ENCODE measurements at places on chromosomes 1 and 21.

- no peak for DNase-seq
Observed at GRCh38 chr21:23809573-23809972, 1797.7 kb downstream of the MRPL39 start.

DNA sequence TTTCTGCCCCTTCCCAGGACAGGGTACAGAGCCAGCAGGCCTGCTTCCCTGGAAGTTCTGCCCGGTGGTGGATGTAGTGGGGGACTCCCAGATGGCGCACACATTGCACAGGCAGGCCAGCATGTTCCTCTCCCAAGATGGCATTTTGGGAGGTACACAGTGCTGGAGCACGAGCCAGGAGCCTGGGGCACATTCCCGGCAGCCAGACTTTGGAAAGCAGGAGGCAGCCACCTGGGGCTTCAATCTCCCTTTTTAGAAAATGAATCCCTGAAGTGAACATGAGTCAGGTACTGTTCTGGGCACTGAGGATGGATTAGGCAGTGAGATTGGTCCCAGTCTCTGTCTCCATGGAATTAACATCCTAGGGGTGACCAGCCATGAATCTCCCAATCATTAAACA lies 56.9 kb downstream of the RUNX1 start:
- no peak for DNase-seq

GRCh38 chr1:98188774-98189173 lies 267.9 kb upstream of the DPYD start:
- DNase-seq = no peak

- no peak for DNase-seq
Observed at GRCh38 chr1:102163799-102164198, 167.1 kb upstream of the OLFM3 start.

- no peak for DNase-seq
Observed at GRCh38 chr1:152039461-152039860, 2.7 kb upstream of the S100A11 start.

- DNase-seq = peak; percentile 92
Observed at GRCh38 chr1:231626535-231626950, at the start of gene DISC1. TSS of gene DISC1 (plus strand) at chr1:231626790. CDS start at chr1:231626868, 78 bp downstream.

DNA sequence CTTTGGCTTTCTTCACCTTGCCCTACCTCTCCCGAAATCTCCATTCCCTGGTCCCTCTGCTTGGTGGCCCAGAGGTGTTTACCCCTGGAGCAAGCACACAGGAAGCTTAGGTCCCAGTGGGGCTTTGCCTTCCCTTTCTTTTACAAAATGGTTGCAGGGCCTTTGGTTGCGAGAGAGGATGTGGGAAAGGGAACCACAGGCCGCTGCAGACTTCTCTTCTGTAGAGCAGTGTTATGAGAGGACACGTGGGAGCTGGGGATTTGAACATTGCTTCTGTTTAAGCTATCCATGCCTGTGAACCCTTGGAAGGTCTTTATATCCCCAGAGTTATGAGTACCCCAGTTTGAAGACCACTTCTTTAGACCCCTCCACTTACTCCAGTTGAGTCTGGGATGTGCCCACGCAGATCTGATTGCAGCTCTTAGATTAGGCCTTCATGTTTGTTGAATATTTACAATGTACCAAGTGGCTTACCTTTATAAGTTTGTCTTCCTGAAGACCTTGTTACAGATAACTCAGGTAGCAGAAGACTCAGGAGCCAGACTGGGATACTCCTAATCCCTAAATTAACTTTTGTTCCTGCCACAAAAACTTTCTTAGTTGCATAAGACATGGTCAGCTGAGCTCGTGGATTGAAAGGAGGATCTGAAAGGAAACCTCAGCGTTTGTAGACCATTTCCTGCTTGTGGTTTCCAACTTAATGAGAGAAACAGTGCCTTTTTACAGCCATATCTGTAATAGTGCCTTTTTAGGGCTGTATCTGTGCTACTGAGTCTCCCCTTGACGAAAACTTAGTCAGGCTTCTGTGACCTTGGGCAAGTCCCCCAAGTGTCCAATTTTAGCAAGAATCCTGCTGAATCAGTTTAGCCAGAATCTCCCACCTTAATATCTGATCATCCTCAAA lies 21.9 kb upstream of the IVNS1ABP start:
- no peak for DNase-seq

DNA sequence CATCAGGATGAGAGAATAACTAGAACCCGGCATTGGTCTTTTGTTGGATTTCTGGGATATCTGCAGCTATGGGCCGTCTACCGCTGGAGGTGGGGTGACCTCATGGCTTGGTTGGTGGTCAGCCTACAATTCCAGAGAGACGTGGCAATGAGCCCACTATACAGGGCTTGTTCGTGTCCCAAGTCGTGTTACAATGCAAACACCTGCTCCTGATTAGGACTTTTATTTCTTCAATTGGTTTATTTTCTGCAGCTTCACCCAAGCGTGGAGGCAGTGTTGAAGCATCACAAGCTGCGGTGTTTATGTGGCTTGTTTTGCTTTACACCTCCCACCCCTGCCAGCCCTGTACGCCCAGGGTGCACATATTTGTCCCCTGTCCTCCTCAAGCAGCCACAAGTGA lies 211.7 kb upstream of the TMEM51 start:
- no peak for DNase-seq

- DNase-seq = no peak
Observed at GRCh38 chr1:6260961-6261614, at the start of gene GPR153. TSS of gene GPR153 (minus strand) at chr1:6261098. CDS start at chr1:6254905, 6,193 bp downstream.

DNA sequence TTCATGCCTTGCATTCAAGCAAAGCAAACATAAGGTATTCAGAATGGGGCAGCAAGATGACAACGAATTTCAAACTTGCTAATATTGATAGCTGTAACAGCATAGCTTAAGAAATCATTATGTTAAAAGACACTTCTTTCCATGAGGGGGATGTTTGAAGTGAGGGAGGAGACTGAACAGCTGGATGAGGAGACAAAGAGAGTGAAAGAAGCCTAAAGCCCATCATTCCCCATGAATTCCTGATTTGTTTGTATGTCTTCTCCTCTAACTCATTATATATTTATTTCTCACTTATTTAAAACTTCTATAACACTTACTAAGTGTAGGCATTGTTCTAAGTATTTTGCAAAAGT lies 125.2 kb upstream of the PBX1 start:
- DNase-seq = no peak

GRCh38 chr1:35220976-35221375 lies 28.0 kb upstream of the SFPQ start:
- no peak for DNase-seq

- DNase-seq = no peak
Observed at GRCh38 chr21:42102076-42102475, 31.0 kb downstream of the UMODL1 start.

DNA sequence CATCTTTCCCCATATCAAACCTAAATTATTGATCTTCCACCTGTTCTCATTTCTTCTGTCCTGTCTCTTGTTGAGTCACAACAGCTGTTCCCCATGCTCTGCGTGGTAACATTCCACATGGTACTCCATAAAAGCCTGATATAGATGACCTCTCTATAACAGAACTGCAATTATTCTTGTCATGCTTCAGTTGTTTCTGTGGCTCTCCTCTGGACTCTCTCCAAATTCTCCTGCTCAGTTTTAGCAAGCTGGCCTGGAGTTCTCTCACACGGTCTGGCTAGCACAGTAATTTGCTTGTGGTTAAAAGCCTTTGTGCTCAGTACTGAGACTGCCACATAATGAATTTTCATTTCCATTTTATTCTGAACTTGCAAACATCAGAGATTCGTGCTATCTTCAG lies 10.6 kb upstream of the LRRC39 start:
- peak; percentile 87 for DNase-seq

DNA sequence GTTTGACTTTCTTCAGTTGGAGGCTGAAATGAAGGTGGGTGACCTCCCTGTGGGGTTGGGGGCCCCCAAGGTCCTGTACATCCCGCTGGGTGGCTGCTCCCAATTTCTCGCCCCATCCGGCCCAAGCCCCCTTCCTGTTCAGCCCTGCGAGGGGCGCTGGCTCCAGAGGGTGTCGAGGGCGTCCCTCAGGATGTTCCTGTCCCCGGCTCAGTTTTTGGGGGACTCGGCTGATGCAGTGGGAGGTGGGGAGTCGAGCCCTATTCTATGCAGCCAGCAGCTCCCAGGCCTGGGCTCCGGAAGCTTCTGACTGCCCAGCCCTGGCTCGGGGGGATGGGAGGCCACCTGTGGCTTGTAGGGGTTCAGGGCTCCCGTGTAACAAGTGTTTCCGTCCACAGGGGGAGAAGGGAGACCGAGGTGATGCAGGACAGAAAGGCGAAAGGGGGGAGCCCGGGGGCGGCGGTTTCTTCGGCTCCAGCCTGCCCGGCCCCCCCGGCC lies 38.2 kb downstream of the SLC19A1 start:
- peak; percentile 7 for DNase-seq

GRCh38 chr21:15491100-15491499 lies 238.7 kb upstream of the USP25 start:
- DNase-seq = no peak

GRCh38 chr1:150484861-150485260 lies 2.4 kb upstream of the TARS2 start:
- DNase-seq = no peak

GRCh38 chr1:245154429-245155271 lies at the start of gene KIF26B:
TSS of gene KIF26B (plus strand) at chr1:245154985. CDS start at chr1:245155425, 440 bp downstream.
- DNase-seq = peak; percentile 57

DNA sequence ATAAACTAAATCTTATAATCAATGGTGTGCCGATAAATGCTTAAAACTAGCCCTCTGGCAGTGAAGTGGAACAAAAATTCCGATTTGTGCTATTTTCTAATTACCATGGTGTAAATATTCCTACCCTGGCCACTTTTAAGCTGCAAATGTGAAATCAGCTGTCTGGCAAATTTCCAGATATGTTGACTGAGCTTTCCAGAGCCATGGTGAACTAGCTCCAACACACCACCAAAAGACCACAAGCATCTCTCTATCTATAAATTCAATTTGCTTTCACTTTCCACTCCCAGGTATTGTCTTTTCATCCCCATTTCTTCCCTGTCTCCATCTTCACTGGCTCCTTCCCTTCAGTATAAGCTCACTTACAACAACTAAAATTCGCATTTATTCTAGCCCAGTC lies 152.3 kb upstream of the RGS18 start:
- no peak for DNase-seq

DNA sequence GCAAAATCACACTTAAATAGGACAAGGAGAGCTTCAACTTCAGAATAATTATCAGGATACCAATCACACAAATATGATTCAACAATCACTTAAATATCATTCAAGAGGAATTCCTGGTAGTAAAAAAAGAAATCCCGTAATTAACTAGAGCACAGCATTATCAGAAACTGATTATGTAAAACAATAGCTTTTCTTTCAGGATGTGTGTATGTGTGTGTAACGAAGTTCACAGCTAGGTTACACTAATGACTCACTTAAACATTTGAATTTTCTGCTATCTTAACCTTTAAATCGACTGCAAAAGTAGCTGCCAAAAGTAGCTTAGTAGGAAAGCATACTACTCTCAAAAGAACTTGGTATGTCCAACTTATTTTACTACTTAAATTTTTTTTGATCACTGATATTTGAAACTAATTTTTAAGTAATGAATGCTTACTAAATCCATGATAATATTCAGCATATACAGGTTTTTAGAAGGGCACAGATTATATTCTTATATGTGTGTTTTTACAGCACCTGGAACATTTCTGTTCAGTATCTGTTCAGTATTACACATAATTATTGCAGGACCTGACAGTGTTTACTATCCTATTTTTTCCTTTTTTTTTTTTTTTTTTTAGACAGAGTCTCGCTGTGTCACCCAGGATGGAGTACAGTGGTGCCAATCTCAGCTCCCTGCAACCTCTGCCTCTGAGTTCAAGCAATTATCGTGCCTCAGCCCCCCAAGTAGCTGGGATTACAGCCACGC lies 4.2 kb downstream of the RERE start:
- DNase-seq = no peak

- DNase-seq = no peak
Observed at GRCh38 chr1:109433322-109433721, 7.1 kb upstream of the PSMA5 start.

DNA sequence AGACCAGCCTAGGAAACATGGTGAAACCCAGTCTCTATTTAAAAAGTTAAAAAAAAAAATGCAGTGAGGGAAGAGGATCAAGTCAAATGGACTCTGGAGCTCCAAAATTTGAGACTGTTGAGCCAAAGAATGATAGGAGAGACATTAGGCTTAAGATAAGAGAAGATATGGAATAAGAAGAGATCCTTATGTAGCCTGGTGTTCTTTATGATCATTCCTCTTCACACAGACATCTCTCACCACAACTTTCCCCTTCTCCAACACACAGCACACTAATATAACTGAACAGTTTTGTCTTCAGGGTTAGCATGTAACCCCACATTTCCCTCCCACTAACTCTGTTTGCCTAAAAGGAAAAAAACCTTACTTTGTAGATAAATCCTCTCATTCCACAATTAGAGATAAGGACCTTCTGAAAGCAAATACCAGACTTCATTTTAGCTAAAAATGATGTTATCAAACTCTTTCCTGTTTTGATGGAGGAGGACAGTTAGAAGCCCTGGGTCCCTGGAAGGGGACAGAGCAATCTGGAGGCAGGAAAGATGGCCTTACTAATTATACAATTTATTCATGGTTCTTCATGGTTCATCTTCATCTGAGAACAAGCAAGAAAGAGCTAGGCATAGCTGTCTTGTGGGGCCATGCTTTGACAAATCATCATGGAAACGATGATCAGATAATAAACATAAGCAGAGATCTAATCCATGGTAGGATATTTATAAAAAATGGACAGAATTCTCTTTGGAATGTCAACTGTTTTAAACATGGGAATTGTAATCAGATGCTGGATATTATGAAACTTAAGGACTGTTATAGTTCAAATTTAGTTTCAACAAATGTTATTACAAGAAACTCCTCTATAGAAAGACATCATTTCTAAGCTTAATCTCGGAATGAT lies 96.7 kb upstream of the S1PR1 start:
- no peak for DNase-seq

GRCh38 chr1:98420376-98421084 lies 241.0 kb upstream of the SNX7 start:
- no peak for DNase-seq

GRCh38 chr1:50930193-50930592 lies 29.9 kb downstream of the FAF1 start:
- DNase-seq = no peak

DNA sequence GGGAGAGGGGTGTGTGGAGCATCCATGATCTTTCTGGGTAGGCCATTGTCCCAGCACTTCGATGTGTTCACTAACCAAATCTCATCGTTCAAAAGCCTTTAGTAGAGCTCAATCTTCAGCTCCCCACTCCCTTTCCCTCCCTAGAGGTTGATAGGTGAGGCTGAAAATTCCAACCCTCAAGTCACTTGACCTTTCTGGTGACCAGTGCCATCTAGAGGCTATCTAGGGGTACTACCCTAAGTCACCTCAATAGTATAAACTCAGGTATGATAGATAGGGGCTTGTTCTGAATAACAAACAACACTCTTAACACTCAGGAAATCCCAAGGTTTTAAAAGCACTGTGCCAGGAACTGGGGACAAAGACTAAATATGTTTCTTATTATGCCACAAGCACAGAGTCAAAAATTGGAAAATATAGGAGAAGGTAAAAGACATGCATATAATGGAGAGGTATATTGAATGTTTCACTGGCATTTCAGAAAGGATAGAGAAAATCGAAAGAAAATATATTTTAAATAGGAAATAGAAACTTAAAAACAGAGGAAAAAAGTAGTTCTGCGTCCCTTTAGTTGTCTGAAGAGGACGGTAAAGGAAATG lies 42.9 kb upstream of the CD53 start:
- no peak for DNase-seq

GRCh38 chr1:15343729-15344128 lies 66.0 kb upstream of the EFHD2 start:
- DNase-seq = peak; percentile 63
